Uterus (tissue), 4 donors: ENCODE measurements at places on chromosomes 5 and 9.

GRCh38 chr9:134789168-134789567 lies 91.4 kb upstream of the FCN2 start:
- DNase-seq = no peak

- no peak for DNase-seq
Observed at GRCh38 chr9:83185488-83186154, 122.7 kb upstream of the RASEF start.

DNA sequence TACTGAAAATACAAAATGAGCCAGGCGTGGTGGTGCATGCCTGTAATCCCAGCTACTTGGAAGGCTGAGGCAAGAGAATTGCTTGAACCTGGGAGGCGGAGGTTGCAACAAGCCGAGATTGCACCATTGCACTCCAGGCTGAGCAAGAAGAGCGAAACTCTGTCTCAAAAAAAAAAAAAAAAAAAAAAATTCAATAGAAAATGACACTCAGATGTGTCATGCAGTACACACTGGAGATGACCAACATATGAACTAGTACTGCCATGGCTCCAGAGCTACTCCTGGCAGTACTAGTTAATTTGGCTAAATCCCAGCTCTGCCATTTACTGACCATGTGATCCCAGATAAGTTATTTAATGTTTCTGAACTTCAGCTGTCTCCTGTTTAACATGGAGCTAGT lies 7.3 kb downstream of the ATOX1 start:
- no peak for DNase-seq

DNA sequence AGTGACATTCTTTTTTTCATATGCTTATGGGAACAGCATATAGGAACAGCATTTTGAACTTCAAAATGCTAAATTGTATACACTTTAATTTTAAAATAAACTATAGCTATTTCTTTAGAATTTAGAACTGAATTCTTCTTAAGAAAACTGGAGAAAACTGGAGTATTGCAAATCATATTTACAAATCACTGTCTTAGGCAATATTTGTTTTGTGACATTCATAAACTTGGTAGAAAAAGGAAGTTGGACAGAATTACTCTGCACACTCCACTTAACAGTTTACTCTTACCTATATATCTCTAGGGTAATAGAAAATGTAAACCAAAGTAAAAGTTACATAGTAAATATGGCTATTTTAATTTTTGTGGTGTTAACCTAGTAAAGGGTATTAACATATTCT lies 3.1 kb downstream of the DMRTA1 start:
- no peak for DNase-seq

- DNase-seq = no peak
Observed at GRCh38 chr5:170377027-170377426, 12.1 kb downstream of the KCNMB1 start.

GRCh38 chr9:79857188-79857587 lies 285.4 kb downstream of the TLE4 start:
- DNase-seq = no peak

- DNase-seq = peak; percentile 54
Observed at GRCh38 chr9:117093891-117094844, 320.7 kb downstream of the ASTN2 start.

DNA sequence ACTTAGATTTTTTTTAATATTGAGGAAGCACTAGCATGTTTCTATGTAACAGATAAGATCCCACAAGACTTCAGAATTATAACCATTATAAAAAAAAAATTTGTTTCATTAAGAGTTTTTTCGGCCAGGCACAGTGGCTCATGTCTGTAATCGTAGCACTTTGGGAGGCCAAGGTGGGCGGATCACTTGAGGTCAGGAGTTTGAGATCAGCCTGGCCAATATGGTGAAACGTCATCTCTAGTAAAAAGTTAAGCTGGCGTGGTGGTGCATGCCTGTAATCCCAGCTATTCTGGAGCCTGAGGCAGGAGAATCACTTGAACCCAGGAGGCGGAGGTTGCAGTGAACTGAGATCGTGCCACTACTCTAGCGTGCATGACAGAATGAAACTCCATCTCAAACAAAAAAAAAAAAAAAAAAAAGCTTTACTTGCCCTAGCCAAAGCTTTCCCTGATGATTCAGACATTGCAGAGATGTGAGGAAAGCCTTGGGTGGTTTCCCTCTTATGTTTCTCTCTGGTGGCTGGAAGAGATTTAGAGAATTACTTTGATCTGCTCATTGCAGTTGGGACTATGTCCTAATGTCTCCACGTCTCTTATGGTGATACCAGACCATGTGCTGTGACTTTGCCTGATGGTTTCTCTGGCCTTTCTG lies 65.4 kb downstream of the EGFLAM start:
- DNase-seq = no peak

- no peak for DNase-seq
Observed at GRCh38 chr9:110111868-110112267, 96.1 kb downstream of the C9orf152 start.

DNA sequence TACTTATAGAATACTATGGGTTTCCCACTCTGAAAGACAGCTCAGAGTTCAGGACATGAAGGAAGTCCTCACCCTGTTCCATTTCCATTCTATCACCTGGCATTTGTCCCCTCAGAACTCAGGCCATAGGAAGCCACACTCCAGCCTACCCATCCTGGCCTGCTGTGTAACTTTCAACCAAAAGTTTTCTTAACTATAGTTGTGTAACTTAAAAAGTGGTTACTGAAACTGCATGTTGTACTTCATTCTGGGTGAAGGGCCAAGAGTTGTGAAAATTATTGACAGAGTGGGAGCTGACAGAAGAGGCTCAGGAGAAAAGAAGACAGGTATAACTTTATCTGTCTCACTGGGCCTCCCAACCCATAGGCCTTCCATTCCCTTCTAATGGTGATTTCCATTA lies 212.5 kb downstream of the RAB3C start:
- no peak for DNase-seq

- DNase-seq = no peak
Observed at GRCh38 chr9:101121836-101122399, 93.4 kb downstream of the PLPPR1 start.

- DNase-seq = no peak
Observed at GRCh38 chr9:12882430-12882829, 107.6 kb downstream of the LURAP1L start.

- peak; percentile 60 for DNase-seq
Observed at GRCh38 chr5:138632900-138633489, 57.8 kb upstream of the HSPA9 start.

- no peak for DNase-seq
Observed at GRCh38 chr9:37927601-37928551, 23.9 kb upstream of the SLC25A51 start.

GRCh38 chr9:18485714-18486113 lies 11.8 kb downstream of the ADAMTSL1 start:
- no peak for DNase-seq

GRCh38 chr5:82656341-82656761 lies 378.2 kb upstream of the RPS23 start:
- no peak for DNase-seq

GRCh38 chr5:74428876-74429275 lies 211.7 kb downstream of the ENC1 start:
- DNase-seq = no peak

DNA sequence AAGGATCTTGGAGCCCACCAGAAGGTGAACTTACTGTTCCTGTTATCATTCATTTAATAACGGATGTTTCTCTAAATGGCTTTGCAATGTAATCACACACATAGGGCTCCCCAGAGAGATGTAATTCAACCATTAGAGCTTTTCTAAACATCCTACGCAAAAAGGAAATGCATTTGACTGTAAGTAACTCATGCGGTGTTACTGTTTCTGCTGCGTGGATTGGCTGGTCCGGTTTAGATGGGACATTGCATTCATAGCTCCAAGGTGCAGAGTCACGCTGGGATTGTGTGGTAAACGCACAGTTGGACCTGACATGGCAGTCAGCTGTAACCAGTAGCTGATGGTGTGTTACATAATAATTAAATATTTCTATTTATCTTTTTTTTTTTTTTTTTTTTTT lies 185.5 kb upstream of the OTULINL start:
- no peak for DNase-seq

GRCh38 chr9:135078361-135078821 lies 9.1 kb upstream of the OLFM1 start:
- DNase-seq = no peak

- no peak for DNase-seq
Observed at GRCh38 chr5:143536364-143536763, 132.9 kb upstream of the NR3C1 start.

DNA sequence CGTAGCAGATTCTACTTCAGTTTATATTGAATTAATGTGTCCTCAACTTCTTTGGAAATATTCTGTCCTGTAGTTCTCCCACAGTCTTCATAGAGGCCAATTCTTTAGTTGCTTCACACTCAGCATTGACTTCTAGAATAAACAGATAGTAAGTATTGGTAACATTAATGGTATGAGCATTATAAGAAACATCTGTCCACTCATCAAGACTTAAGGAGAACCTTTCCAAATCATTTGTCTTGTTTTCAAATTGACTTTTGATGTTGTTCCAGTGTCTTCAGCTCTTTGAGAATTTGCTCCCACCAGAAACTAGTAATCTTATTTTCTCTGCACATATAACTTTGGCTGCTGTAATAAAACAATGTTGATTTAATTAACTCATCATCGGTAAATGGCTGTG lies 18.3 kb downstream of the RANBP17 start:
- DNase-seq = no peak

GRCh38 chr5:85452322-85453025 lies 1067.8 kb upstream of the EDIL3 start:
- no peak for DNase-seq

DNA sequence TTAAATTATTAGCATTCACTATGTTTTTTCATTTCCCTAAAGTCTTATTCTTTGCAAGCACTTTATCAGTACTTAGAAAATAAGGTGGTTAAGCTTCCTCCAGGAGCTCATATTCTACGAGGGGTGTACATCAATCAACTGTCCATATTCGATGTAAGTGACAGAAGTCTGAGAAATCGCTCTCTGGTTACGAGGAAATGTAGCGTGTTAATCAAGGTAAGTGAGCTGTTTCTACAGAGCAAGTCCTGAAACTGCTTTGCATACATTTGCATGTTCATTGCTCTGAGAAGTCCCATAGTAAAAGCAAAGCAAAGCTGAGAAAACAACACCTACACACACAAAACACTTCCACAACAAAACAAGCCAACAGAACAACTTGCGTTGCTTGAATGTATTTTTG lies 893.9 kb upstream of the DMAC1 start:
- no peak for DNase-seq

- no peak for DNase-seq
Observed at GRCh38 chr5:120361941-120362340, 102.2 kb upstream of the PRR16 start.

DNA sequence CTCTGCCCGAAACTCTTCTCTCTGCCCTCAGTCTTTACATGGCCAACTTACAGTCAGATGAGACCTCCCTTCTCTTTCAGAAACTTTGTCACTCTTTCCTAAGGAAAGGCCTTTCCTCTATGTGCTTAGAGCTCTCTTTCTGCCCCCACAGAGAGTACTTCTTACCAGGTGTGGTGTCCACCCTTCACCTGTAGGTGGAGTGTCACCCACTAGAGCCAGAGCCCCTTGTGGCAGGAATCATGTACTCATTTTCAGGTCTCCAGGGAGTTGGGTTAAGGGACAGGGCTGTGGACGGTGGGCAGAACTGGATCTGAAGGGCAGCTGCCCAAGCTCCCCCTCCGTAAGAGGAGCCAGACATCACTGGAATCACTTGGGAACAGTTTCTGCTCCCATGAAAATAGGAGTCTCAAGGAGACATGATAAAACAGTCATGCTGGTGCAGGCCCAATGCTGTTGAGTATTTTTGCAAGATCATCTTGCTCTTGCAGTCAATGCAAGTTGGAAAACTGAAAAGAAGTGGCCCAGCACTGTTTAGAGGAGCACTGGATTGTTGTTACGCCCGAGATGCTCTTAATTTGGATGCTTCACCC lies 436.7 kb downstream of the ZSWIM6 start:
- no peak for DNase-seq

DNA sequence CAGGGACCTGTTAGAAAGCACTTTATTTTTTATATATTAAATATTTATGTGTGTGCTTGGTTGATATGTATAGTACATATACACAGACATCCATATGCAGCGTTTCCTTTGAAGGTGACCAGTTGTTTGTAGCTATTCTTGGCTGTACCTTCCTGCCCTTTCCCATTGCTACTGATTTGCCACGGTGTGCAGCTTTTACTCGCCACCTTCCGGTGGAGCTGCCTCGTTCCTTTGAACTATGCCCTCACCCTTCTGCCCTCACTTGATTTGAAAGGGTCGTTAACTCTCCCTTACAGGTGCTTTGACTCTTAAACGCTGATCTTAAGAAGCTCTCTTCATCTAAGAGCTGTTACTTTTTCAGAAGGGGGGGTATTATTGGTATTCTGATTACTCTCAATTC lies 20.5 kb downstream of the RGMB start:
- no peak for DNase-seq

DNA sequence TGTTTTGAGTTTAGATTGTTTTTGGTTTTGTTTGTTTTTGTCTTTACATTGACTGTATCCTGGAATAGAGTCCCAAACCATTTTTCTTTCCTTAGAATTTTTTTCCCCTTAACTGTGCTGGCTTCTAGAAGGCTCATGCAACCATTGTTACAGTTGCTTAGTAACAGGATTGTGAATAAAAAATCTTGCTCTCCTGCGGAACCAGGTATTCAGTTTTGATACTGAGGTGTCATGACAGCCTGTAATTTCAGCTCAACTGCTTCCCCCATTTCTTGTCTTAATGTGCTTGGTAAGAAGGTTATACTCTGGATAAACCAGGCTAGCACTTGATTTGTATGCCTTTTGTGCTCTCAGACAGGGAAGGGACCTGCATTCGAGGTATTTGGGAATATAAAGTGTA lies 42.1 kb downstream of the FOCAD start:
- DNase-seq = no peak

DNA sequence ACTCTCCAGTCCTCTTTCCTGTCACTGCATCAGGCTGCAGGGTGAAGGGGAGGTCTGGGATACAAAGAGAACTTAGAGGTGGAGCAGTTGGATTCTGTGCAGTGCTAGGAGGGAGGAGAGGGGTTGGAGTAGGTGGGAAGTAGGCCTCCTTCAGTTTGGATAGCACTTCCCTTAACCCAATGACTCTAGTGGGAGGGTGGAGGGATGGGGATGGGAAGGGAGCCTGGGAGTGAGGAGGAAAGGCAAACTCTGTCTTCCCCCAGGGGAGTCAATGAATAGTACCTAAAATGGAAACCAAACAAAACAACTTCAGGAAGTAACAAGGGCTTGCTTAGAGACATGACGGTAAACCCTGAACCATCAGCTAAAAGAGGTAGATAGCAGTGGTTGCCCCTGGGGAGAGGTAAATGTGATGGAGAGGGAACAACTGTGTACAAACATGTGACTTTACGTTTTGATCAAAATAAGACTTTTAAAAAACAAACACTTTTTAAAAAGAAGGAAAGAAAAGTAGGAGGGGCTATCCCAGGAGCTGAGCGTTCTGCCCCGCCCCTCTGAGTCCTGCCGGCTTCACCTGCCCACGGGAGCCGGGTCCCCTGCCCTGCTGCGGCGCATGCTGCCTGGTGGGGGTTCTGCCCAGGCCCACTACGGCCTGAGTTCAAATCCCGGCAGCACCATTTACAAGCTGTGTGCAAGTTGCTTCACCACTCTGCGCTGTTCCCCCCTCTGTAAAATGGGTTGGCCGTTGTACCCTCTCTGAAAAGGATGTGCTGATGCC lies 30.9 kb downstream of the GSN start:
- peak; percentile 62 for DNase-seq

GRCh38 chr9:121463026-121463807 lies 36.4 kb downstream of the GGTA1 start:
- DNase-seq = no peak

- DNase-seq = peak; percentile 77
Observed at GRCh38 chr9:126781186-126782052, 23.4 kb upstream of the ZBTB43 start.
